Fibroblast of villous mesenchyme (primary cell): ENCODE measurements at places on chromosomes 13 and 19. TPM values are rescaled to one million over a fixed set of nuclear protein-coding genes. Genes with fewer than 3 reads are reported as not detected.

GRCh38 chr19:31300422-31300821 lies 48.8 kb downstream of the TSHZ3 start:
- DNase-seq = no peak

DNA sequence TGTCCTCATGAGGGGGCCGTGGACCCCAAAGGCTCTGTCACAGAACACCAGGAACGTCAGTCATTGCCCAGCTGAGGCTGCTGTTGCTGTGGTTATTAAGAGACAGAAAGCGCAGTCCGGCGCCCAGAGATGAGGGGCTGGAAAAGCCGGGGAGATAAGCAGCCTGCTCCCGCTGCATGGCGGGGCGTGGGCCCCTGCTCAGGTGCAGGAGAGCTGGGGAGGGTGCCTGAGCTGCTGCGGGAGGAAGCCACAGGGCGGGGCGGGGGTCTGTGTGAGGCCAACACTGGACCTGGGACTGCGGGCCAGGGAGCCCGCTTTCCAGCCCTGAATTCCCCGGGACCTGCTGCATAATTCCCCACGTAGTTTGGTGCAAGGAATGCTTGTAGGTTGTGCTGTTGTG lies 11.3 kb downstream of the SOX1 start:
- DNase-seq = no peak

DNA sequence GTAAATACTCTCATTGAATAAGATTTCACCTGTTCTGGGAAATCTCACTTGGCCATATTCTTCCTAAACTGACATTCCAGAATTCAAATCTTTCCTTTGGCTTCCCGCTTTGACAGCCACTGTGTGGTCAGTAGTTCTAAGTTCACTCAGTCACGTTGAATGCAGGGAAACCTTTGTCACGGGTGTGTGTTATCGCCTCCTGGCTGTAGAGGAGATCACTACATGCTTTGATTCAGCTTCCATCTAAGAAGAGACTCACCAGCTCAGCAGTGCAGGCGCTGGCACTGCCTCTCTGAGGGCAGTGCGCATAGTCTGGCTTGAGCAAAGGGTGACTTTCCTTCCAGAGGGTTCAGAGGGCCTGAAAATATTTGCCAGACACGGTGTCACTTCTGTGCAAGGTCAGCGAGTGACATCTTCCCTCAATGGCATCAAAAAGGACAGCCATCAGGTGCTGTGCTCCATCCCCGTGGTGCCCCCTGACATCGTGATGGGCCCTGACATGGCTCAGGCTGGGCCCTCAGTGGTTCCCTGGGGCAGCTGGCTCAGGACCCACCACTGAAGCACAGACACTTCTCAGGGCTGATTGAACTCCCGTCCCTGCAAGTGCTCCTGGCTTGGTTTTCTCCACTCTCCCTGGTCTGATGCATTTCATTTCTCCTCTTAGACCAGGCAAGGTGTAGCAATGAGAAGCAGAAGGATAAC lies 635.4 kb upstream of the ARGLU1 start:
- no peak for DNase-seq

GRCh38 chr19:50214699-50215543 lies 11.5 kb downstream of the MYH14 start:
- no peak for DNase-seq

GRCh38 chr19:50512112-50512998 lies 1.4 kb downstream of the ASPDH start:
- DNase-seq = no peak

DNA sequence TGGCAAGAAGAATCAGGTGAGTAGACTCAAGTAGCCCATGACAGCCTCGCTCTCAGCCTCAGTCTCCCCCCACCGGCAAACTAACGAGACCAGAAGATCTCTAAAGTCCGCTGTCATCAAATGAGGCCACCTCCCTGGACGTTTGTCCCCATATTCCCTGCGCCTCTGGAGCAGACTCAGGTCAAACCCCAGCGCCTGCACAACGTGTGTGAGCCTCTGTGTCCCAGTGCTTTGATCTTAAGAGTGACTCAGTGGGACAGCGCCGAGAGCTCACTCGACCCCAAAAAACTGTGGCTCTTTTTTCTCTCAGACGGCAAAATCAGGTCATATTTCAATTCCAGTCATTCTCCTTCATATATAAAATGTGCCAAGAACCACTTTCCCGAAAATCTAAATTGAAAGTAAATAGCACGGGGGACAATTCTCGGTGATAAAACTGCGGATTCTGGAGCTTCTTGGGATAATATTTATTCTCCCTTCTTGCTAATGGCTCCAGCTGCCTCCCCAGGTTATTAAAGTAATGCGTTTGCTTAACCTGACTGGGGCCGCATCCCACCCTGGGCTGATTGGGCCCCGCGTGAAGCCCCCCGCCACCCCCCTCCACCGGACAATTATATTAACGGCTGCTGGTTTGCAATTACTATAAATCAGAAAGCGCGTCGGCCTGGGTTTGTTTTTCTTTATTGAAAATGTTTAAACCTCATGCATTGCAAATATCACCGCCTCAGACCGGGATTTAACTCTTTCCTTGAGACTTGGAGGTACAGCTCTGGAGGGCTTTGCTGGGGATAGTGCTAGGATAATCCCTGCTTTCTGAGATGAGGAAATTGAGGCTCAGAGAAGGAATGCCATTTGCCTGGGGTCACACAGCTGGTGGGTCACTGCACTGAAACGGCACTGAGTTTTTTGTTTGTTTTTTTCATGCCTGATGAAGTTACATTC lies 37.5 kb upstream of the ZNRF4 start:
- no peak for DNase-seq

DNA sequence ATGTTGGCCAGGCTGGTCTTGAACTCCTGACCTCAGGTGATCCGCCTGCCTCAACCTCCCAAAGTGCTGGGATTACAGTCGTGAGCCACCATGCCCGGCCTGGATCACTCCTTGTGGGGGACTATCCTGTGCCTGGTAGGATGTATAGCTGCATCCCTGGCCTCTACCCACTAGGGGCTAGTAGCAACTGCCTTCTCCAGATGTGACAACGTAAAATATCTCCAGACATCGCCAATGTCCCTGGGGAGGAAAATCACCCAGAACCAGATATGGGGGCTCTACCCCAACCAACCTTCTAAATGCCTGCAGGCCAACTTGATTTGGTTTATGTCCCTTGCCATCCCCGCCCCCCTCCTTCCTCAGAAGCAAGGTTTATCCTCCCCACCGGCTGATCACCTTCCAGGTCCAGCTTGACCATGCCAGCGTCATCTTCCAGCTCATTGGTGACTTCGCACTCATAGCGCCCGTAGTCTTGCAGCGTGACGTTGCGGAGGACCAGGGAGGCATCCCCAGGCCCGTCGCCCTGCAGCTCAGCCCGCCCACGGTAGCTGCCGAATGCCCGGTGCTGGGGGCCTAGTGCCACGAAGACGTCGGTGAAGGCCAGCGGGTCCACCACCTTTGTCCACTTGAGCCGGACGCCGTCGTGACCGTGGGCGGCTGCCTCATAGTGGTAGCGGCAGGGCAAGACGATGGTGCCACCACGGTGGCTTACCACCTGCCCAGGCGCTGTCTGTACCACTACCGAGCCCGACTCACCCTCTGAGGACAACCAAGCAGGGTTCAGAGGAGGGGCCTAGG lies 12.5 kb downstream of the TM6SF2 start:
- no peak for DNase-seq

DNA sequence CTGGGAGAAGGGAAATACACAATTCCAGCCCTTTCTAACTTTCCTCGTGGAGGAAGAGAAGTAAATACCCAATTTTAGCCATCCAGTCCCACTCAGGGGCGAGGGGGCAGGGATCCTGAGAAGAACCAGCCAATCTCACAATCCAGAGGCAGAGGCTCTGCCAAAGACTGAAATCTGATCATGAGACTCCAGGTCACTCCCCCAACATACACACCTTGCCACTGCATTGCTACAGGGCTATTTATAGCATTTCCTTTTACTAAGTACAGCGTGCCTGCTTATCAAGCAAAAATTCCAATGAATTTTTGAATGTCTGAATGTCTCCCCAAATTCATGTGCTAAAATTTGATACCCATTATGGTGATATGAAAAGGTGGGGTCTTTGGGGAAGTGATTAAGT lies 1687.5 kb downstream of the EFNB2 start:
- DNase-seq = no peak

Gene ZNF580
- 5.5 and 5.6 TPM in 2 replicates for total RNA-seq

Gene VAV1
- total RNA-seq = not detected in 2 replicates

DNA sequence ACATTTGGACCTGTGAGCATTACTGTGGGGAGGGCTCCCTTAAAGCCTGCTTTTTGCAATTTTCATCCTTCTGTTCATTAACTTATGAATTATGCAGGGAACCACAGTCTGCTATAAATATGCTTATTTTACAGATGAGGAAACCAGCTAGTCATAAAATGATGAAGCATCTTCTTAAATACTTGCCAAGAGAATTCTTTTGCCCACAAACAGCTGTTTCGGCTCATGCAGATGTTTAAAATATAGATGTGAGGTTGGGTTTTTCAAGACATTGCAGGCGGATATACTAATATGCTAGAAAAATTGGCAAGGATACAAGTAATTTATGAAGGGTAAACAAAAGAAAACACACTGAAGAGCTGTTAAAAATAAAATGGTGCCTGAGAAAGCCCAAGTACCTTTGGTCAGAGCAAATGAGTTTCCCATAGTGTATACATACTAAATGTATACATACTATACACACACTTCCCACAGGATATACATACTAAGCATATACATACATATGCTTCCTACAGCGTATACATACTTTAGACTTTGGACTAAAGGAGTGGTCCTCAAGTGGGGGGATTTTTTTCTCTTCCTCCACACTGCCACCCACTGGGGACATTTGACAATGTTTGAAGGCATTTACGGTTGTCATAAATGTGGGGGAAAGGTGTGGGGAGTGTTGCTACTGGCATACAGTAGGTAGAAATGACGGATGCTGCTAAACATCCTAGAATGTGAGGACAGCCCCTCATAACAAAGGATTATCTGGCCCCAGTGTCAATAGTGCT lies 164.9 kb upstream of the CSNK1A1L start:
- peak; percentile 80 for DNase-seq

DNA sequence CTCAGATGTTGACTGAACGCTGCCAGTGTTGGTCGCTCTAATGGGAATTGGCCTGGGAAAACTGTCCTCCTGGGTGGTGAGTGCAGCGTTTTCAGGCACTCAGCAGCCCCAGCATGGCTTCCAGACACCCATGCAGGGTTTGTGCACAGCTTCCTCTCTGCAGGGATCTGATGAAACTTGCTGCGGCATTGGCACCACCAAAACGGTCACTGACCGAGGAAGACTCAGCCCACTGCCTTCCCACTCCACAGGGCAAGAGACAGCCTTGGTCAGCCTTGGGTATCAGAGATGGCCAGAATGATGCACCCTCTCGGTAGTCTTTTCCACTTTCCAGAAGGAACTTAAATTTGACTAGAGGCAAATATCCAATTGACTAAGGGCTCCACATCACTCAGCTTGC lies 398.9 kb downstream of the IRS2 start:
- DNase-seq = no peak

DNA sequence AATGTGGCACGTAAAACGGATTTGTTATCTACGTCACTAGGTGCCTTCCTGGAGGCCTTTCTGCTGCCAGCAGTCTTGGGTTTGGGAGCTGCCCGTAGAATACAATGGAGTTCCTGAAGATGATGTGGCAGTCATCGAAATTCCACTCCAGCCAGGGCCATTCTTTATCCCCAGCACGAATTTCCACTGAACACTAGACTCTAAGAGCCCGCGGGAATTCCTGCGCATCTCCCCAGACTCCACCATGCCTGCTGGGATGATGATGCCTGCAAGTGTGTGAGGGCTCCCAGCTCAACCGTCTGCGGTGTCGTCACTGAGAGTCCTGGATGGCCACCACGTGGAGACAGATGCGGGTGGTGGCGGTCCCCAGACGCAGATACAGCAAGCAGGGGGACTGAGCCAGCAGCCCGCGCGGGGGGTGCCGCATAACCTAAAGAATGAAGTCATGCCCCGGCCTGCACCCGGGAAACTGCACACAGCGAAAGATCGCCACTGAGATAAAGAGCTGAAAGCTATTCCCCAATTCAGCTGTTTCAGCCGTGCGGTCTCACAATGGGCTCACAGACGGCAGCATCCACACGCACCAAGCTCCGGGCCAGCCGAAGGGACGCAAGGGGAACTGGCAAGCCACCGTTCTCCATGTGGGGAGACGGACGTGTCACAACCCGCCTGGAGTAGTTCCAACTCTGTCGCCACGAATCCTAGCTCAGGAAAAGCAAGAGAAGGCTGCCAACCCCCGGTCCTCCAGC lies 41.1 kb downstream of the COL4A1 start:
- no peak for DNase-seq

DNA sequence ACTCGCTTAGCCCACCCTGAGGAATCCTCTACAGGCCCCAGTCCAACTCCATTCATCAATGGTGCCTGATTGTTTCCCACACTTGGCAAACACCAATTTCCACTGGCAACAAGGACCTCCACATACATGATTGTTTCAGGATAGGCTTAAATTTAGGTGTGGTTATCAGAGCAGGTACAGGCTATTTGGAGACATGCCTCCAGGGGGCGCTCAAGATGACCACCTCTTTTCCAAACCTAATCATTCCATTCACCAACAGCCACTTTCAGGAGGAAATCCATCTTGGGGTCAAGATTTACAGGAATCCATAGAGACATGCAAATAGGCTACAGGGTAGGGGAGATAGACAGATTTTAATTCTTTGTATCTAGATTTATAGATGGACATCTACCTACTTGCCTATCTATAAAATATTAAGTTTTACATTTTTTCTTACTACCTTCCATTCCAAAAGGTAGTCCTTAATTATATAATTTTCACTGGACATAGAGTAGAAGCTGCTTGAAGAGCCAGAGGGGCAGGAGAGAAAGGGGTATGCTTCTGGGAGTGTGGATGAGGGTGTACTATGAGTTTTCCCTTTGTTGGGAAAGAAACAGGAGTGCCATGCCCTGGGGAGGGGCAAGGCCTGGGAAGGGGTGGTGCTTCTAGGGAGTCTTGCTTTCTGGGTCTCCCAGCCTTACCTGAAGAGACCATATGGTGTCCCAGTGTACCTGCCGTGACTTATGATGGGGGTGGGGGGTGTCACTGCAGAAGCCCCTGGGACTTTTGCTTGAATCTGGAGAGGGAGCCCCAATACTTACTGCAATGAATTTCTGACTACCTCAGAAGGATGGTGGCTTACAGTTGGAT lies 14.1 kb upstream of the PCDH8 start:
- DNase-seq = no peak

DNA sequence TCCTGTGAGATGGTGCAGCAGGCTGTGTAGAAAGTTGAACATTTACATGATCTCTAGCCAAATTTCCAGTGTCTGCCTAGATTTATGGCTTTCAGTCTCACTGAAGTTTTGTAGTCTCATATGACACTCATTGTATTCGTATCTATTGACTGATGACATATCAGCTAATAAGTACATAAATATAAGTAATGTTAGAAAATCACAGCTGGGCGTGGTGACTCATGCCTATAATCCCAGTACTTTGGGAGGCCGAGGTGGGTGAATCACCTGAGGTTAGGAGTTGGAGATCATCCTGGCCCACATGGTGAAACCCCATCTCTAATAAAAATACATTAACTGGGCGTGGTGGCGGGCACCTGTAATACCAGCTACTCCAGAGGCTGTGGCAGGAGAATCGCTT lies 54.7 kb upstream of the HTR2A start:
- no peak for DNase-seq
